Calu3 (cell line): ENCODE measurements at places on chromosomes 6 and 20. TPM values are rescaled to one million over a fixed set of nuclear protein-coding genes. Genes with fewer than 3 reads are reported as not detected.

- no peak overlapping the region for H3K4me3 ChIP-seq
- no peaks in the 10 kb centered on the region for H3K36me3 ChIP-seq
- no peaks in the 10 kb centered on the region for H3K4me1 ChIP-seq
- no peak for DNase-seq
- no peak overlapping the region for H3K27ac ChIP-seq
Measured at GRCh38 chr6:146650799-146651481, 52.2 kb downstream of the ADGB start.

DNA sequence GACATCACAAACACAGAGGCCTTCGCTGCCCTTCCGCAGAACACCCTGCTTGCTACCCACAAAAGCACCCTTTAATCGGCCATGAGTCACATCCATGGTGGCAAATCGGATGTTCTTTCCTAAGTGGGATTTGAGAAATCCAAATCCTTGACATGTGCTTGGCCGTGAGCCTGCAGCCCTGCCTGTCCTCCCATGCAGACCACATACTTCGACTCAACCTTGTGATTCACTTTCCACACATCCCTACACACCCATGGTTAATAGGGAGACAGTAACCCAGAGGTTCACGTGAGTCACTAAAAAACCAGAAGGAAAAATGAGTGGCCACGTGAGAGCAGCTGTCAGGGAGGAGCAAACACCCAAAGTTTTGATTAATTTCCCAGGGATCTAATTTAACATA, 19.4 kb downstream of the RAMACL start:
- no peak for DNase-seq
- no peaks in the 10 kb centered on the region for H3K4me1 ChIP-seq
- H3K36me3 ChIP-seq: peaks cover 4% of the 10 kb centered on the region
- H3K27me3 ChIP-seq: no peaks in the 10 kb centered on the region

DNA sequence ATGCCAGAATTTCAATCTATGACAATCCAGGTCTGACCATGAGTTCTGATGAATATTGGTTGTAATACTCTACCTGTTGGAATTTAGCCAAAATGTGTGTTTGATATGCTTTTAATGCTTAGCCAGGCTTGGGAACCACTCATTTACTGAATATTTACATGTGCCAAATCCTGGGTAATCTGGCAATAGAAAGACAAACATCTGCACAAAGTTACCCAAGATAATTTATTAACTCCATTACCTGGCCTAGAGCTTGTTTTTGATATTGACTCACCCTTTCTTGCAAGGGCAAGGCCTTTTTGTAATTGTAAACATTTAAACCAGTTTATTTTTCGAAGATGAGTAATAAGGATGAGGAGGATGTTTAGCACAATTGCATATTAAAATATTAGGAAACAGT, 13.5 kb upstream of the CD2AP start:
- no peak overlapping the region for H3K4me3 ChIP-seq
- H3K27ac ChIP-seq: peak overlapping the region; percentile 69
- DNase-seq: no peak
- H3K4me1 ChIP-seq: peaks cover 44% of the 10 kb centered on the region

GRCh38 chr6:71404145-71404966, 115.7 kb downstream of the OGFRL1 start:
- peak overlapping the region; percentile 87 for H3K27ac ChIP-seq
- peak; percentile 51 for DNase-seq
- H3K27me3 ChIP-seq: no peaks in the 10 kb centered on the region
- peak overlapping the region; percentile 76 for H3K4me3 ChIP-seq
- peaks cover 76% of the 10 kb centered on the region for H3K36me3 ChIP-seq
- H3K4me1 ChIP-seq: peaks cover 41% of the 10 kb centered on the region

DNA sequence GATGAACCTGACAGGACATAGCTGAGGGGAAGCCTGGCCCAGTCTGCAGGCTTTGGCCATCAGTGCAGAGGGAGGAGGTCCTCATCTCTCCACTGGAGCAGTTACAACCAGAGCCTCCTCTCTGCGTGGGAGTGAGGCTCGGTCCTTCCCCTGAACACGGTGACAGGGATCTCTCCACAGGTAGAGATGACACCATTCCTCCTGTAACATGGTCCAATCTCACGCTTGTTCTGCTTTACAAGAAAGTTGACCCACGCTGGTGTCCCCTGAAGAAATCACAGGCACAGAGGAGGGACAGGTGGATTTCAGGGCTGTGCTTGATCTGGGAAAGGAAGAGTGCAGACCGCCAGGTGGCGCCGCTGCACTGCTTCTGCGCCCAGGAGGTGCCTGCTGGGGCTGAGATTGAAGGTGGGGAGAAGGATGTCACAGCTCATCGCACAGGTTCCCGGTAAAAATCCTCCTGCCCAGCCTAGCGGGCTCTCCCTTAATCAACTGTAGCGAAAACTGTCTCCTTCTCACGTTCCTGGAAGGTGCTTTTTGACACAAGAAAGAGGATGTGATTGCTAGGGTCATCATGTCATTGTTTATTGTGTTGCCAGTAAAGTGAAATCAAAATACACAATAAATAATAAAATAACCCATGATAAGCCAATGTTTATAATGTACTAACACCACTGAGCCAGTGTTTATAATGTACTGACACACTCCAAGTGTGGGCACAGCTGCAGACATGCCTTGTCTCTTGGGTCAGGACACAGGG, 20.4 kb downstream of the HLA-G start:
- peak; percentile 91 for DNase-seq
- H3K27ac ChIP-seq: no peak overlapping the region
- H3K36me3 ChIP-seq: peaks cover 10% of the 10 kb centered on the region
- H3K4me1 ChIP-seq: peaks cover 30% of the 10 kb centered on the region

STK38 gene
- 63.0 and 70.3 TPM in 2 replicates for total RNA-seq

MAP3K4 gene
- total RNA-seq: 62.2 and 71.7 TPM in 2 replicates

ZNFX1 gene
- total RNA-seq: 94.1 and 156 TPM in 2 replicates

DNA sequence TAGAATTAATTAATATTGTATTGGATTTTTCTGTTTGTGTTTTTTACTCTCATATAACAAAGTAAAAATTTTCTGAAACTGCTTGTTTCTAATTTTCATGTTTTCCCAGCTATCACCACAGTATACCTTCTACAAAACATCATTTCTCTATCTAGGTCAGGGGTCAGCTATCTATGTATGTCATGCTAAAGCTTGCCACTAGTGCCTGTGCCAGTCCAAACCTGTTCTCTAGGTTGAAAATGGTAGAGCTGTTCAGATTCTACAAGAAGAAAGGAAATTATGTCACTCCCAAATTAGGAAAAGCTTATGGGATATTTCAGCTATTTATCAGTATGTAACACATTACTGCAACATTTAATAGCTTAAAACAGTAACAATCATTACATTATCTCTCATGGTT, 5.8 kb upstream of the ME1 start:
- no peaks in the 10 kb centered on the region for H3K36me3 ChIP-seq
- no peaks in the 10 kb centered on the region for H3K27me3 ChIP-seq
- no peak for DNase-seq
- H3K4me3 ChIP-seq: no peak overlapping the region

DNA sequence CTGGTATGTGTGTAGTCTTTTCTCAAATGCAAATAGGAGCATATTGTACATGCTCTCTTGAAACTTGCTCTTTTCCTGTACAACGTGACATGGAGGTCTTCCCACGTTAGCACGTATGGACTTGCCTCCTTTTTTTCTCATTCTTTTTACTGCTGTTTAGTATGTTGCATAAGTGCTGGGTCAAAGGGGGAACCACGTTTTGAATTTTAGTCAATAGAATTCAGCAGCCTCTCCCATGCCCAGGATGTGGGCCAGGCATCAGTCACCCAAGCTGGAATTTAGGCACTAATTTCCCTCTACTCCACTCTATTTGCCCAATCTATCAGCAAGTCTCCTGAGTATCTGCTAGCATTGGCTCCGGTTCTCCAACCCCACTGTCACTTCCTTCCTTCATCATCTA, 41.5 kb upstream of the RNF24 start:
- H3K36me3 ChIP-seq: no peaks in the 10 kb centered on the region
- H3K27ac ChIP-seq: no peak overlapping the region
- no peak for DNase-seq
- no peak overlapping the region for H3K4me3 ChIP-seq

DNA sequence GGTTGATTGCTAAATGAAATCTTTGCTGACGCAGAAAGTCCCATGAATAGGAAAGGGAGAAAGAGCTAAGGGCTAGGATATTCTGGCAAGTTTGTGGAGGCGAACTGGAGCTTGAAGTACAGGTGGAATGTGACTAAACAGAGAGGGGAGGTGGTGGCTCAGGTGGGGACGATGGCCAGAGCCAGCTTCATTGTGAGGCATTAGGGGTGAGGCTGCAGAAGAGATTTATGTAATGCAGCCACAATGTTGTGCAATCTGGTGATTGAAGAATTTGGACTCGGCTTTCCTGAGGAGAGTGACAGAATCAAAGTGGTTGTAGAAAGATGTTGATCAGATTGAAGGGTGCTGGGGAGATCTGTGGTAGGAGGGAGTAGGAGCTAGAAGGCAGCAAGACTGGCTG, 42.9 kb upstream of the SPACA1 start:
- peaks cover 24% of the 10 kb centered on the region for H3K4me1 ChIP-seq
- DNase-seq: peak; percentile 21
- no peaks in the 10 kb centered on the region for H3K27me3 ChIP-seq
- peak overlapping the region; percentile 9 for H3K4me3 ChIP-seq
- H3K36me3 ChIP-seq: no peaks in the 10 kb centered on the region

CST3 gene
- total RNA-seq: 95.7 and 107 TPM in 2 replicates

DNA sequence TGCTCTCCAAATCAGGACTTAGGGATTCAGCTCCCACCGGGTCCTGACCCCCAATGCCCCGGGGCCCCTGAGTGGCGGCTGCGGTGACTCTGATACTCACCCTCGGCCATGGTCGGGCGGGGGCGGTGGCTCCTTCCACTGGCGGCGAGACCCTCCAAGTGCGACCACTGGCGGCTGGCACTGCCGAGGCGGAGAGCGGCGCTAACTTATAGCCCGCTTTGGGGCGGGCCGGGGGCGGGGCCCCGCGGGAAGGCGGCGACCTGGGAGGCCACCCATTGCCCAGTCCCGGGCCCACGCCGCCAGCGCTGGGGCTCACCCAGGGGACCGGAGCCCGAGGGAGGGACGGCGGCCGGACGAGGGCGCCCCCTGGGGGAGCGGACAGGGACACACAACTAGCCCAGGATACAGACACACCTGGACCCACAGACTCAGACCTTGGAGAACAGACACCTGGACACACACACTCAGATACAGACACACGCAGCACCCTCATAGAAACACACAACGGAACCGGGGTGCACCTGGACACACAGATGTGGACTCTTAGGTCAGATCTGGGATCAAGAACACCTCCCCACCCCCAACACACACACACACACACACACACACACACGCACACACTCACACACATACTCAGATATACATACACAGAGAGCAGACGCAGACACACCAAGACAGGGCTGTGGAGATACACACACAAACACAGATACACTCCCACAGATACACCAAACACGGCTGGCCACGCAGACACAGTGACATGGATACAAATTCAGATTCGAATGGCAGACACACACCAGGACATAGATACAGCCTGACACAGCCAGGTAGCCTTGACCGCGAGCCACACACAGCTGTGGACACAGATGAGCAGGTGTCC, at the start of gene TGM2:
Gene TGM2 (minus strand): TSS at position 182 of the 877 bp plus-strand sequence. CDS start 72 bp downstream, at position 110.
- H3K36me3 ChIP-seq: peaks cover 61% of the 10 kb centered on the region
- H3K4me1 ChIP-seq: peaks cover 70% of the 10 kb centered on the region
- peak; percentile 98 for DNase-seq
- H3K4me3 ChIP-seq: peak within 1 kb of the TSS; percentile 59

DNA sequence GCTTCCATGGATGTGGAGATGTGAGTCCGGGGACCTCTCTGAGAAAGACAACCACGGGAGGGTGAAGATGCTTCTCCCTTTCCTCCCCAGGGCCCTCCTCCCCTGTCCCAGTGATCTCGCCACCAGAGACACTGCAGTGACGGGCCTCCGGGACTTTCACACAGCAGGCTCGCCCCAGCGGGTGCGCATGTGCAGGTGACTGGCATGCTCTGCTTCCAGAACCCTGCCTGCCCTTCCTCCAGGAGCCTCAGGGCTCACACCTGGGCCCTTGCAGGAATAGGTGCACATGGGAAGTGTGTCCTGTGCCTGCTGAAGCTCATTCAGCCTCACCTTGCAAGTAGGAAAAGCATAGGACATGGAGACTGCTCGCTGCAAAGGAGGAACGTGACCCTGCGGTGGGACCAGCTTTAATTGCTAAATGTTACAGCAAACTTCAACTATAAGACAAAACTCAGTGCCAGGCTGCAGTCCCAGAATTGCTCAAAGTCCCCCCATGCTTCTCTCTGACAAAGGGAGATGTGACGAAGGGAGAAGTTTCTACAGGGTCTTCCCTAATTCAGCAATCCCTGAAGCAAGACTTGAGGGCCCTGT, 19.2 kb downstream of the CST8 start:
- DNase-seq: no peak
- no peak overlapping the region for H3K4me3 ChIP-seq
- no peaks in the 10 kb centered on the region for H3K36me3 ChIP-seq
- H3K27ac ChIP-seq: no peak overlapping the region

GRCh38 chr6:42017021-42017643, 33.2 kb upstream of the TAF8 start:
- peaks cover 7% of the 10 kb centered on the region for H3K4me1 ChIP-seq
- no peak for DNase-seq

DNA sequence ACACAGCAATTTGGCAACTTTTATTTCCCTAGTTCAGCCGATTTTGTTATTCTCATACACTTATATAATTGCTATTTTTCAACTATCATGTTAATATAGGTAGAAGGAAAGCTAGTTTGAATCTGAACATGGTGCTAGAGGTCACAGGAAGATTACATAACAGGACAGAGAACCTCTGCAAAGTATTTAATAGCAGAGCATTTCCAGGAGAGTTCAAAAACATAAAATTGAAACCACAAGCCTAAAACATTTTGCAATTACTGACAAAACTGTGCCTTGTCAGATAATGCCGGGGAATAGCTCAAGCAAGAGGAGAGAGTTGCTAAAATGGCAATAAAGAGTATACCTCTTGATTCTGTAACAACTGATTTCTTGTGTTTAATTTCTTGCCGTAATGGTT, 70.8 kb downstream of the TFAP2B start:
- no peaks in the 10 kb centered on the region for H3K27me3 ChIP-seq
- no peaks in the 10 kb centered on the region for H3K4me1 ChIP-seq
- H3K27ac ChIP-seq: no peak overlapping the region
- no peak overlapping the region for H3K4me3 ChIP-seq

GRCh38 chr6:26331218-26332073, 33.6 kb upstream of the BTN3A2 start:
- peaks cover 43% of the 10 kb centered on the region for H3K4me1 ChIP-seq
- peaks cover 11% of the 10 kb centered on the region for H3K27me3 ChIP-seq
- peak overlapping the region; percentile 67 for H3K27ac ChIP-seq
- peaks cover 38% of the 10 kb centered on the region for H3K36me3 ChIP-seq

DNA sequence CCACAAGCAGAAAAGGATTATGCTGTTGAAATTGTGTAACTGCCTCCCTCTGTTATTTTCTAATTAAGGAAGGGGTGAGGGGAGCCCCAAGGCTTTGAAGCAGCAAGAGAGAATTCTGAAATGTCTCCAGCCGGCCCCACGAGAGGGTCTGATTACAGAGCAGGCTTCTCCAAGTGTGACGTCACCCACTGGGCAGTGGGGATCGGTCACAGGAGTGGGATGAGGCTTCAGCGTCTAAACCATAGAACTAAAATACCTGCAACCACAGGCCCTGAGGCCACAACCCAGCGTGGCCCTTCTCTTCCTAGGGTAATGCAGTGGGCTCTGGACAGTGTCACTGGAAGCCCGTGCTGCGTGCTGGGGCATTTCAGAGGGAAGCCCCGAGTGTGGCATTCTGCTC, 38.6 kb upstream of the APCDD1L start:
- no peaks in the 10 kb centered on the region for H3K36me3 ChIP-seq
- no peak overlapping the region for H3K27ac ChIP-seq
- no peak overlapping the region for H3K4me3 ChIP-seq
- peaks cover 92% of the 10 kb centered on the region for H3K27me3 ChIP-seq

SLC22A2 gene
- total RNA-seq: not detected in 2 replicates

SPTLC3 gene
- total RNA-seq: 7.5 and 11.1 TPM in 2 replicates
